Articular chondrocyte of knee joint (primary cell): ENCODE measurements at places on chromosomes 5 and 9. TPM values are rescaled to one million over a fixed set of nuclear protein-coding genes. Genes with fewer than 3 reads are reported as not detected.

PLAC8L1 gene
- total RNA-seq, result not detected in 2 replicates

SLC36A3 gene
- total RNA-seq, result not detected in 2 replicates

CDC20B gene
- total RNA-seq, result not detected in 2 replicates

WHRN gene
- total RNA-seq, result 2.8 and 4.2 TPM in 2 replicates

GMCL2 gene
- total RNA-seq, result not detected in 2 replicates

BHMT2 gene
- total RNA-seq, result 14.9 TPM in 2 replicates

SH2D3C gene
- total RNA-seq, result 0.32 and 0.52 TPM in 2 replicates

SV2C gene
- not detected in 2 replicates for total RNA-seq

HRCT1 gene
- total RNA-seq, result 4.7 and 5.9 TPM in 2 replicates

SEMA5A gene
- total RNA-seq, result 19.6 and 38.5 TPM in 2 replicates

RETREG1 gene
- total RNA-seq, result 24.4 and 34.9 TPM in 2 replicates

RNF130 gene
- 41.1 and 46.4 TPM in 2 replicates for total RNA-seq

SCGB3A2 gene
- not detected in 2 replicates for total RNA-seq

PCDHB14 gene
- total RNA-seq, result 3.8 and 4.4 TPM in 2 replicates

EIF4E1B gene
- total RNA-seq, result not detected in 2 replicates

ADRA1B gene
- total RNA-seq, result 0.13 and 0.76 TPM in 2 replicates

PPP3R2 gene
- not detected in 2 replicates for total RNA-seq

ZFP2 gene
- 2.1 and 3.1 TPM in 2 replicates for total RNA-seq

PLPP7 gene
- 9.6 and 9.7 TPM in 2 replicates for total RNA-seq

FAXDC2 gene
- 16.5 and 22.5 TPM in 2 replicates for total RNA-seq

ORM2 gene
- total RNA-seq, result not detected in 2 replicates

STX17 gene
- total RNA-seq, result 33.1 and 37.4 TPM in 2 replicates

NR6A1 gene
- total RNA-seq, result 0.26 and 0.76 TPM in 2 replicates

PCDHB7 gene
- 2.0 and 2.5 TPM in 2 replicates for total RNA-seq

CNTNAP3 gene
- total RNA-seq, result 0.39 and 1.2 TPM in 2 replicates
